ENCODE measurements at places on chromosomes 6 and 20.

DNA sequence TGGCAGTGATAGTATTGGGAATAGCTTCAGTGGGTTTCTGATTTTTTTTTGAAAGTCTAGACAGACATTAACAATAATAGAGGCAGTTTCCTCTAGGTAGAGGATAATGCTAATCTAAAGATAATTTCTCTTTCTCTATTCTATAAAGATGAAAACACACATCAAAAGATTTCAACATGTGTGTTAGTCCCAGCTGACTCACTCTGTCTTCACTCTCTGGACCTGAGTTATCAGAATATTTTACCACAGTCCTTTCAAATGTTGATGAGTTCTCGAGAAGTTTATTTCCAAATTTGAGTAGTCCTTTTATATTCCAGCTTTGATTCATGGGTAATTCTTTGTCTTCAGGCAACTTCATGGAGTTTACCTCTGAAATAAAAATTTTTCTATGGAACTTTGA lies 17.1 kb downstream of the RPRD1B start:
- no peak for DNase-seq

DNA sequence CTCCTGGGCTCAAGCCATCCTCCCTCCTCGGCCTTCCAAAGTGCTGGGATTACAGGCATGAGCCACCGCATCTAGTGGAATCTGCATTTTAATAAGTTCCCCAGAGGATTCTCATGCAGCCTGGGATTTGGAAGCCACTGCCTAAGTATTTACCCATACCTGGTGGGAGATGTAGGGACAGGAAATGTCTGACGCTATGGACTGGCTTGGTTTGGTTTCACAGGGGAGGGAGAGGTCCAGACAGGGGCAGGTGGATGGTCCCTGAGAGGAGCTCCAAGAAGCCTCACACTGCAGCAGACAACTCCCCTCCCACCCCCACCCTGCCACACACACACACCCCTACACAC lies 4.4 kb downstream of the VSTM2L start:
- DNase-seq = no peak

- no peak for DNase-seq
Measured at GRCh38 chr20:17976305-17976704, 7.5 kb downstream of the MGME1 start.

DNA sequence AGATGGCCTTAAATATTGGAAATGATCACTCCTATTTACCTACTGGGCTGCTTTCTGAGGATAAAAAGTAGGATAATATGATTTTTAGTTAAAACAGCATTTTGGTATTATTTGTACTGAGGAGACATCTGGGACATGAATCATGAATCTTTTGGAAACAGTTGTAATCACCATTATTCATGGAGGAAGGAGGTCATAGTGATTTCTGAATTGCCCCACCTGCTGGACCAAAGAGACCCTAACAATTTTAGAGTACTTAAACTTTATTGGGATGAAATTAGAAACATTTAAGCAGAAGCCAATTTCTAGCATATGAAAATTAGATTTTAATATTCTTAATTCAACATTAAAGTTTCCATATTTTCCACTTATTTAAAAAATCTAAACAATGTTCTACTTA lies 108.4 kb upstream of the SIM1 start:
- DNase-seq = no peak

GRCh38 chr6:41558033-41558807 lies 12.0 kb downstream of the FOXP4 start:
- DNase-seq = no peak

DNA sequence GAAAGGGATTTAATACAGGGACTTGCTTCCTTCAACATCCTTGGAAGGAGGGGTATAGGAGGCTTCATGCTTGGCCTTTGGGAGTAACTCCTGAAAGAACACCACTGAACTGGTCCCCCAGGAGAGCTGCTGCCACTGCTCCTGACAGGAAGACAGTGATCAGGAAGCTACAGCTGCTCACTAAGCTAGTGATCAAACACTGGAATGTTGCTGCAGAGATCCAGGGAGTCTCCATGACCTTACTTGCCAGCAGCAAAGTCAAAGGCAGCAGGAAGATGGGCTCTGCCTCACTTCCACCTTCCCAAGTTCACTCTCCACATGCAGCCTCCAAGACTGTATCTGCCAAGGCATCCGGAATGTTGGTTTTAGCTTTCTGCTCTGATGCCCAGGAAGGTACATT lies 31.8 kb downstream of the PIM1 start:
- no peak for DNase-seq

- no peak for DNase-seq
Measured at GRCh38 chr6:82017288-82017687, 230.3 kb downstream of the IBTK start.

DNA sequence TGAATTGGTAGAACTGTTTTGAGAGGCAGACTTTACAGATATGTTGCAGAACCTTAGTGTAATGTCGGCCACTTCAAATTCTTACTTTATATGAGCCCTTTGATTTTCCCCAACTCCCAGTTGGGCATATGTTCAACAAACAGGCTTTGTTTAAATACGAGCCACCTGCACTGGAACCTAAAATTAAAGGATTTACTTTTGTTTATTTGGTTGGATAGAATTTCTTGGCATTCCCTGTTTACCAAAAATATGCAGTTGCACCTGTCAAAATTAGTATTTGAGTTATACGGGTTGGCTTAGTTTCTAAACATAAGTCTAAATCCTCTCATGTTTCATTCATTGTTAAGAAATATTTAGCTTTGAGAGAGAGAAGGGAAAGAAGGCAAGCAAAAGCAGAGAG lies 2.4 kb upstream of the GLYATL3 start:
- no peak for DNase-seq

GRCh38 chr20:64144144-64144912 lies 19.9 kb upstream of the MYT1 start:
- DNase-seq = no peak

DNA sequence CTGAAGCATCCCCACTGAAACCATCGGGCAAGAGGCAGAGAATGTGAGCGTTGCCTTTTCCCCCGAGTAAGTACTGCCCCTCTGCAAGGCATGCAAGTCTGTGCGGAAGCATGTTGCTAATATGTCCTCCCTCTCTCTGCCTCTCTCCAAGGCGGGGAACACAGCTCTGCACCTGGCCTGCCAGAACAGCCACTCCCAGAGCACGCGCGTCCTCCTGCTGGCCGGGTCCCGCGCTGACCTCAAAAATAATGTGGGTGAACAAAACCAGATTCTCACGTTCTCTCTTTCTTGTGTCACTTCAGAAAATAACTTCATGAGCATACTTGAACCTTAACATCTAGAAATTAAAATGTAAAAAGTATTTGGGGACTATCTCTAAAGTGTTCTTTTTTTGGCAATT lies 26.4 kb downstream of the LYRM2 start:
- DNase-seq = no peak

DNA sequence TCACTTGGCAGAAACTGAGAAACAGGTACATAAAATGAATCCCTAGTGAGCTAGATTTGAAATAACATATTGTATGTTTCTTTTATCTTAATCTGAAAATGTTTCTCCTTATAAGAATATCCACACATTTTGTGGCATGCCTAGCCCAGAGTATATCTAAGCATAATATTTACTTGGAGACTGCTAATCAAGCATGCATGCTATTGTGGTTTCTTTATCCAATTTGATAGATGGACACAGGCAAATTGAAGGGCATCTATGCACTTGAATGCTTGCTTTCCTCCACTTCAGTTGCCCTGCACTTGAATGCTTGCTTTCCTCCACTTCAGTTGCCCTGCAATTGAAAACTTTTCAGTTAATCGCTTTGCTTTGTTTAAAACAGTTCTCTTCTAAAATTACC lies 729.8 kb downstream of the TBC1D32 start:
- no peak for DNase-seq

DNA sequence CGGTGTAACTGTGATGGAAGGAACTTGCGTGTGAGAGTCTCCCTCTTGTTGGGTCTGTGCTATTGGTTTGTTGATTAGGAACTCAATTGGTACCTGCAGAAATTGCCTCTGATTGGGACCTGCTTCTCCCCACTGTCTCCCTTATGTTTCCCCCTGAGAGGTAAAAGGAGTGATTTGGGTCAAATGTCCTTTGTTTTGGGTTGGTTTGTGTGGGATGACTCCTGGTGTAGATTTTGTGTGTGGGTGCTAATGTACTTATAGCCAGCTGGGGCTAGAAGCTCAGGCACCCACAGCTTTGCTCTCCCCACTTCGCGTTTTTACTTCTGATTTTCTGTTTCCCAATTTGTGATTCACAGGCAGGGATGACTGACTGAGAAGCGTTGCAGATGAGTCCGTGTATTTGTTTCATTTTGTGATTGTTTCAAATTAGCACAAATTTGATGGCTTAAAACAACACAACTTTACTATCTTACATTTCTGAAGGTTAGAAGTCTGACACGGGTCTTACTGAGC lies 79.1 kb downstream of the UTRN start:
- DNase-seq = no peak

- no peak for DNase-seq
Measured at GRCh38 chr20:44166477-44166876, 20.5 kb downstream of the JPH2 start.

DNA sequence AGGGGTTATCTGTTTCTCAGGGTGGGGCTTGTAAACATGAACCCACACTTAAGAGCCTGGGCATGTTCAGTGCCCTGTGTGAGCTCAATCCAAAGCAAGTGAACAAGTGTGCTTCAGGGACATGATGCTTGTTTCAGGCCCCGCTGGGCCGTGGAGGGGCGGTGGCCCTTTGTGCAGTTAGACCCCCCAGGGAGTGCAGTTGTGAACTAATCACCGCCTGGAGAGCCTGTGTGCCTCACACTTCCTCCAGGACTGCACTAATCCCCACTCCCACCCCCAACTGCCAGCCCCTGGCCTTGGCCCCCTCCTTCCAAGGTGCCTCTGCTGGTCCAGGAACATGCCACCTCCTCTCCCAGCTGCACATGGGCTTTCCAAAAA lies 58.1 kb downstream of the RREB1 start:
- DNase-seq = no peak

- DNase-seq = no peak
Measured at GRCh38 chr6:142433419-142433818, 131.6 kb downstream of the ADGRG6 start.

DNA sequence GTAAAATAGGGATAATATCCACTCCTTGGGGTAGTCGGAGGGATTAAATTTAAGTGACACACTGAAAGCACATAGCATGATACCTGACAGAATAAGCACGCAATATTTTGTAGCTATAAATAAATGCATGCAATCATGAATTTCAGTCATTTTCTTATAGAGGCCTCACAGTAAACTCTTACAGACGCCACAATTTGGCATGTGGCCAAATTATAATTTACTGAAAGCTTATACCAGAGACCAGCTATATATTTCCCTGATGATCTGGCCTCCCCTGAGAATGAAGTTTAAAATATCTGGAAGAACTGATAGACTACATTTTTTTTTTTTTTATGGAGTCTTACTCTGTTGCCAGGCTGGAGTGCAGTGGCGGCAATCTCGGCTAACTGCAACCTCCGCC lies 40.9 kb downstream of the QRSL1 start:
- no peak for DNase-seq

DNA sequence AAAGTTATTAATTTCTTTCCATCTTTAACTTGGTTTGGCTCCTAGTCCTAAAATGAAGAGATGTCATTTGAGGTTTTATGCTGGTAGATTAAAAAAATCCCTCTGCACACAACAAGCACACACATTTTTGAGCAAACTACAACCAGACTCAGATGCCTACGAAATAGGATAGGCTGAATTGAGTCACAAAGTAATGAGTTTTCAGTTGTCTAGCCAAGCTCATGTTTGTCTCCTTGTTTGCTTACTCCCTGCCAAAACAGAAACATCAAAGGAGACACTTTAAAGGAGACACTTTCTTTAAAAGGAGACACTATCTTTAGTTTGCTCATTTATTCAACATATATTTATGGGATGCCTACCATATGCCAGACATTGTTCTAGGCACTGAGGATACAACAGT lies 56.2 kb downstream of the TPBG start:
- no peak for DNase-seq

DNA sequence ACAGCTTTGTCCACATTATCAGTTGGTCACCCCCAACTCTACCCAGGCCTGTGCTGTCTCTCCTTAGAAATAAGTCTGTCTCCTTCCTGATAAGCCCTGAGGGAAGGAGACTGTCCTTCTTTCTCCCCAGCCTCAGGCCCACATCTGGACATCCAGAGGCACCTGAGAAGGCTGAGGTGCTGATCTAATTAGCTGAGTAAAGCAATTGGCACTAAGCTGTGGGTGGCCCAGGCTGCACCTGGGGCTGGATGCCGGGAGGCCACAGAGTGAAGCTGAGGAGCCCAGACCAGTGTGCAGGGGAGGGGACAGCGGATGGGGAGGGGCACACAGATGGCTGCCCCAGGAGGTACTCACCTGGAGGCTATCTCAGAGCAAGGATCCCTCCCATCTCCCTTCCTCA lies 26.2 kb upstream of the BMP7 start:
- DNase-seq = no peak

- no peak for DNase-seq
Measured at GRCh38 chr6:135075018-135075417, 20.4 kb upstream of the HBS1L start.

- no peak for DNase-seq
Measured at GRCh38 chr6:44580901-44581300, 193.4 kb downstream of the CDC5L start.

- no peak for DNase-seq
Measured at GRCh38 chr20:63696628-63697356, at the start of gene TNFRSF6B. TSS of gene TNFRSF6B (plus strand) at chr20:63696652. CDS start at chr20:63696768, 116 bp downstream.

- no peak for DNase-seq
Measured at GRCh38 chr6:11427723-11428245, 109.8 kb upstream of the TMEM170B start.

- no peak for DNase-seq
Measured at GRCh38 chr6:37304766-37305165, 46.8 kb upstream of the TMEM217 start.

- DNase-seq = no peak
Measured at GRCh38 chr6:110748453-110748852, 66.8 kb downstream of the CDK19 start.

DNA sequence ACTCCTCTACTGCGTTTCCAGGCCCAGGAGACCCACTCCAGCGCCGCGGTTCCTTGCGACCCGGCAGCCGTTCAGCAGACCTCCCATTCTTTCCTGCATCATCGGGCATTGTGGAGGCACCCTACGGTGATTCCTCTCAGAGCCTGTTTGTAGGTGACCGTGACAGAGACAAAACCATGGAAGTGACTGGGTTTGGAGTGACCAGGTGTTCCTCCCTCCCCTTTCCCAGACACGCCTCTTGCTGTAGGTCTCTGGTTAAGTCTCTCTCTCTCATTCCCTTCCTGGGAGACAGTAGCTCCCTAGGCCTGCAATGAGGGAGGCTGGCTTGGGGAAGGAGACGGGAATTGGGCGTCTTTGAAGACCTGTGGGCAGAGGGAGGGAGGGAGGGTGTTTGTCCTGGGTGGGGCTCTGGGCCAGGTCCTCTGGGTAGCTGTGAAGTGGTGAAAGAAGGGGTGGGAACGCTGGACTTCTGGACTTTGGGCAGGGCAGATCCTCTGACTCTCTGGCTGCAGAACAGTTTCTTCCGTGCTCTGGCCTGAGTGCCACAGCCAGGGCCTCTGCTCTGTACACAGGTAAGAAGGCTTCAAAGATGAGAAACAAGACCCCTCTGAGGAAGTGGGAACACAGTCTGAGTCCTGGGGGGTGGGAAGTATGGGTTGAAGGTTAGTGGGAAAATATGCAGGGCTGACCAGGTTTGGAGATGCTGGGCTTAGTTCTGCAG lies 763 bp downstream of the KLC4 start:
- no peak for DNase-seq
